ENCODE measurements at places on chromosomes 7 and 10. TPM values are rescaled to one million over a fixed set of nuclear protein-coding genes. Genes with fewer than 3 reads are reported as not detected.

Gene ANKRD22
- 0.13 TPM for total RNA-seq

- DNase-seq: no peak
Observed at GRCh38 chr10:121148921-121149320, 297.8 kb downstream of the WDR11 start.

DNA sequence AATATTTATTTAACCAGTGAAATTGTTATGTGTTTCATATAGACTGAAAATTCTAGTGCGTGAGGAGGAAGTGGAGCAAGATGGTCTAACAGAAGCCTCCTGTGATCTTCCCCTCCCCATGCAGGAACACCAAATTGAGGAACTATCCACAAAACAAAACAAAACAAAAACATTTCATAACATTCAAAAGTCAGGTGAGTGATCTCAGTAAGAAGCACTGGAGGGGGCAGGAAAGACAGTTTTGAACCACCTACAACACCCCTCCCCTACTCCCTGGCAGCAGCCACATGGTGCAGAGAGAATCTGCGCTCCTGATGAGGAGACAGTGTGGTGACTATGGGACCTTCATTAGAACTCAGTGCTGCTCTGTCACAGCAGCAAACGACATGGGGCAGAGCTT lies 221.9 kb upstream of the SEMA3C start:
- DNase-seq: no peak

DNA sequence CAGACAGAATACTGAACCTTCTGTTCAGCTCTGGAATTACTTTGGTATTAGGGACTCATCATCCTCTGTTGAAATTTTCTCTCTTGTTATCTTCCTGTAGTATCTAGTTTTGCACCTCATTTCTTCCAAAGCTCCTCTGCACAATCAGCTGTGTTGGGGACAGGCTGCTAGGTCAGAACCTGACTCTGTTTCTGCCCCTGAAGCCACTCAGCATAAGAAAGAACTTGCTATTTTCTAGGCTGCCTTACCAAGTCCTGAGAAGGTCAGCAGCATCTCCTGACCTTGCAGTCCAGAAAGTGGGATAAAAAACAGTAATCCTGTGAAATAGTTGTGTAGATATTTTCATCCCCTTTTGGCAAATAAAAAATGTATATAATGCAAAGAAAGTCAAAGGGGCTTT lies 862.6 kb downstream of the SORCS3 start:
- no peak for DNase-seq

- no peak for DNase-seq
Observed at GRCh38 chr7:157657741-157658740, 321.2 kb downstream of the DNAJB6 start.

Gene RSPH10B2
- total RNA-seq: 0.19 TPM

GRCh38 chr7:127239814-127240213 lies 12.9 kb downstream of the GRM8 start:
- DNase-seq: no peak

DNA sequence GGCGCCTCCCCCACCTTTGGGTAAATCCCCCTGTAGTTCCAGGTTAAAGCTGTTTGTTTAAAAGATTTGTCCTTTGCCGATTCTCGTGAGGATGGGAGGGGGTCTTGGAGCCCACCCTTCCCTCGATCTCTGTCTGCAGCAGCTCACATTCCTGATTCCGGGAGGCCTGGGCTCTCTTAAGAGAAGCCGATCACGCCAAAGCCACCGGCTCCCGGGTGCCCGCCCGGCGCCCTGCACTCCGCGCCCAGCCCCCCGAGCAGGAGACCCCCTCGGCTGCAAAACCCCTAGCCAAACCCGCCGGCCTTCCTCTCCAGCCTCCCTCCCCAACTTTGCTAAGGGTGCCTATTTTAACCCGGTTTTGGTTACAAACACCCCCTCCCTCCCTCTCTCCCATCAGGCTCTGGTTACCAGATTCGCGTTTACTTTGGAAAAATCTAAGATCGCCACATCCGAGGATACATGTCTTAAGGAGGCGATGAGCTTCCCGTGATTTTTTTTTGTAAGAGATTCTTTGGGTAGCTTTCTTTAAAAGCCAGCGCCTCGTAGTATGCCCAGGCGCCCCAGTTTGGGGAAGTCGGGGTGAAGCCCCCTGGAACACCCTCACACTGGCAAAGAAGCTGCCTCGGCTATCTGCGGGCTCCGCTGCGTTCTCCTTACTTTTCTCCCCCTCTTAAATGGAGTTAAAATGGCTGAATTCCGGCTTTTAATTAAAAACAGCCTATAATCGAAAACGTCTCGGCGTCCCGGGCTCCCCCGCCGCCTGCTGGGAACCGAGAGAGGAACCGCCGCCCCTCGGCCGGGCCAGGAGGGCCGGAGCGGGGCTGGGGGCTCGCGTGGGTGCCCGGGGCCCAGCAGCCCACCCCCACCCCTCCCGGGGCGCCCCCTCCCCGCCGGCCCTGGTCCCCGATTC lies 983 bp downstream of the TNRC18 start:
- DNase-seq: no peak

- DNase-seq: no peak
Observed at GRCh38 chr10:43595739-43596298, 10.4 kb upstream of the ZNF485 start.

Gene DTX2
- total RNA-seq: 11.5 TPM

Gene SRRM3
- 7.6 TPM for total RNA-seq

- DNase-seq: no peak
Observed at GRCh38 chr7:135920478-135920877, 56.7 kb downstream of the MTPN start.

DNA sequence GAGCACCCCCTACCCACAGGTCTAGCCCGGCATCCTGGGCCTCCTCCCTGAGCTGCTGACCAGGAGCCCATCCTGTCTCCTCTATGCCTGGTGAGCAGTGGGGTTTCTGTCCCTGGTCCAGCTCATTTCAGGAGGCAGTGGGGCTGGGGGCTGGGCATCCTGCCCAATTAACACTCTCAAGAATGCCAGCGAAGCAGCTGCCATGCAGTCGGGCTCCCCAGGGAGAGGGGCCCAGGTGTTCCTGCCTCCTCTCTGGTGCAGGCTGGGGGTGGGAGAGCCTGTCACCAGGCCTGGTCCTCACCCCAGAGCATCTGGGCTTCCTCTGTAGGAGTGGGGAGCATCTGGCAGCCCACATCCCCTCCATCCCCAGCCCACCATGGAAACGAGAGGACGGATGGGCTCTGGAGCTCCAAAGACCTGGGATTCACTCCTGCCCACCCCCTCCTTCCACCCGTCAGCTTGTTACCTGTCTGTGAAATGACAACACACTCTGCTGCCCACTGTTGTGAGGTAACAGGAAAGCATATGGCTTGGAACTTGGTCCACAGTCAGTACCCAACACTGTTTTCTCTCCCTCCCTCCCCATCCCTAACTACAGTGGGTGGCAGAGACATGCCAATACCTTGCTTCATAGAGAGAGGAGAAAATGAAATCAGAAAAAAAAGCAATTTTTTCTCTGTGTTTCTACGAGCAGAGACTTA lies 69.1 kb downstream of the SLIT1 start:
- DNase-seq: no peak

Gene SMKR1
- not detected for total RNA-seq

Gene HTR5A
- not detected for total RNA-seq

DNA sequence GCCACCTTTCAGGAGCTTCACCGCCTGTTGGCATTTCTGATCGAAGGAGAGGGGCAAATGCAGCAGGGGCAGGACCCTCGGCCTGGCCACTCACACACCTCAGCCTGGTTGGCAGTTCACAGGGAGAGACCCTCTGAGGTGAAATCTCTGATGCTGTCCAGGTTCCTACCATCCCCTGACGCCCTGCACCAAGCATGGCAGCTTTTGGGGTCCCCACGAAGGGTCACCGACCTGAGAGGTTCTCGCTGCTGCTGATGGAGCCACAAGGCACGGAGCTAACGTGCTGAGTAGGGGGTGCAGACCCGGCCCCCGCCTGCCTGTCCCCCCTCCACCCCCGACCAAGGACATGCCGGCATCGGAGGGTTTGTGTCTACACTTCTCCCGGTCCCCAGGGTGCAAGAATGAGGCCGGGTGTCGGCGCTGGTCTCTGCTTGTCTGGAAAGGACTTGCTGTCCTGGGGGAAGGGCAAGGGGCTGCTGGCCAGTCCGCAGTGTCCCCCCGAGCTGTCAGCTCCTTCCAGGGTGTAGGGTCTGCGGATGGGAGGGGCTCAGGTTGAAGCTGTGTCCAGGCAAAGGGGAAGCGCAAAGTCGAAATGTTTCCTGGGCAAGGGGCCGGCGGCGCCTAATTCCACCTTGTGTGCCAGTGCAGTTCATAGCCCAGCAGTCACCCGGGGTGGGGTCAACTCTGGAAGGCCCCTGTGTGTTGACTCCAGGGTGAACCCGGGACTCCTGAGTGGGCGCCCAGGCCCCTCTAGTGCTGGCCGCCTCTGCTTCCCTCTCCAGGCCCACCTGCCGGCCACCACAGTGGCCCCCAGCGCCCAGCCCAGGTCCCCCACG lies 132.6 kb downstream of the DNAJB6 start:
- DNase-seq: peak; percentile 67

GRCh38 chr7:120805636-120806388 lies 52.1 kb downstream of the TSPAN12 start:
- DNase-seq: no peak

- DNase-seq: peak; percentile 73
Observed at GRCh38 chr10:133444342-133445267, 9.1 kb upstream of the SCART1 start.

Gene EN2
- not detected for total RNA-seq

- DNase-seq: no peak
Observed at GRCh38 chr7:37957221-37957970, 37.0 kb downstream of the EPDR1 start.

- DNase-seq: no peak
Observed at GRCh38 chr7:151775547-151776443, 101.1 kb downstream of the PRKAG2 start.

Gene AKR1C8
- 0.86 TPM for total RNA-seq

Gene RGS10
- total RNA-seq: 3.2 TPM

Gene NPTX2
- total RNA-seq: 0.43 TPM

DNA sequence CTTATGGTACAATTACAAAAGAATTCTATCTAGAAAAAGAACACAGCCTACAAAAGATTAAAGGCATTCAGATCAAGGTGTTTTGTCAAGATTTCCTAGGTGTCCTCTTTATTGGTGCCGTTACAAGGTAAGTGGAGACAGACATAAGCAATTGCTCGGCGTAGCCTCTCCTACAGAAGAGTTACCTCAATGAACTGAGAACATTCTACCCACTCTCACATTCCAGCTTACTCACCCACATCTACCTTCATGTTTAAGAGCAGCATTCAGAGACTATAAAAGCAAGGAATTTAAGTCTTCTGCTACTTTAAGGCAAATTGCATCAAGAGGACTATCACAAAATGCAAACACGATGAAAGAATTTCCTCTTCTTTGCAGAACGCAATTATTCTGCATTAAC lies 29.5 kb downstream of the MPP7 start:
- no peak for DNase-seq

- no peak for DNase-seq
Observed at GRCh38 chr10:91299999-91300575, 79.6 kb downstream of the PCGF5 start.

Gene GSTK1
- total RNA-seq: 208 TPM

DNA sequence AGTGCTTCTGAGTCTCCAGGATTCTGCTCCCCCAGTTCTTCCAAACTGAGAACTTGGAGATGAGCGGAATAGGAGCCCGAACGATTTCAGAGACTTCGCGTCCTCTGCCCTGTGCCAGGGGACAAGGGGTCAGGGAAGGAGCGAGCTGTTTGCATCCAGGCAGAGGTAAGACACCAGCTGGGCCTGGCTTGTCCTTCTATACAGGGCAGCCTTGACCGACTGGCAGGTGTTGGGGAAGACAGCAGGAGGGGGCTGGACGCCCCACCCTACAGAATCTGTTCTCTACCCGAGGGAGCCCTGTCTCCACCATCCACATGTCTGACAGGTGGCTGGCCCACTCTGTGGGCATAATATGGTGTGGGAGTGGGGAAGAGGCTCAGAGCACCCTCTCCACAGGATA lies 7.1 kb downstream of the SPOCK2 start:
- DNase-seq: no peak

DNA sequence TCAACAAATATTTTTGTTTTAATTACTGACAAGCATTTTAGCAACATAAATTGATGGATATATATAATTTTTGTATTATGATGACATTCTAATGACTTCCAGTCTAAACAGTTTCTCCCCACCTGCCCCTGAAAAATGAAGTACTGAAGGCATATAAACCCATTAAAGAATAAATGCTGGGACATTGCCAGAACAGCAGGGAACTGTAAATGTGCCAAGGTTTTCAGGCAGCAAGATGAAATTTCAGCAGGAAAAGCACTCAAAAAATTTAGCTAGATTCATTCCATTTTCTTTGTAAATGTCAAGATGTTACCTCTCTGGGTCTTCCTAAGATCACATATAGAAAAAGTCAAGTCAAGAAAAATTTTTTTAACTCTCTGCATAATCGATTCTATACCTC lies 11.0 kb upstream of the TLL2 start:
- no peak for DNase-seq

GRCh38 chr7:455110-455928 lies 64.3 kb downstream of the PDGFA start:
- no peak for DNase-seq

- no peak for DNase-seq
Observed at GRCh38 chr10:17836942-17837341, 27.8 kb downstream of the MRC1 start.

DNA sequence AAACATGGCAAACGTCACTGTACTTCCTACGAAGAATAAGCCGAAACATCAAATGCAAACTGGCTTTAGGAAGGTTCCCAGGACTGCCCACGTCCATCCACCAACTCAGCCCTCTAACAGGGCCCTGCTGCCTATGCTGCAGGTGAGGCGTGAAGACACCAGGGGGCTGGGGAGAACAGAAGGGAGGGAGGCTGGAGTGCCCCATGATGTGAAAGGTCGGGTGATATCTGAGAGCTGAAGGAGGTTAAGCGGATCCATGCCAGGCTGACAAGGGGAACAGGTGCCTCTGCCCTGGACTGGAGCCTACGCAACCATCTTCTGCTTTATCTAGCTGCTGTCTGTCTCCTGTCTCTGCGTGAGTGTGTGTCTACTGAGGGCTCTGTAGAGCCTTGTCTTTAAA lies 40.2 kb upstream of the ATP6V0A4 start:
- no peak for DNase-seq

Gene NPFFR1
- not detected for total RNA-seq

Gene HABP2
- not detected for total RNA-seq

DNA sequence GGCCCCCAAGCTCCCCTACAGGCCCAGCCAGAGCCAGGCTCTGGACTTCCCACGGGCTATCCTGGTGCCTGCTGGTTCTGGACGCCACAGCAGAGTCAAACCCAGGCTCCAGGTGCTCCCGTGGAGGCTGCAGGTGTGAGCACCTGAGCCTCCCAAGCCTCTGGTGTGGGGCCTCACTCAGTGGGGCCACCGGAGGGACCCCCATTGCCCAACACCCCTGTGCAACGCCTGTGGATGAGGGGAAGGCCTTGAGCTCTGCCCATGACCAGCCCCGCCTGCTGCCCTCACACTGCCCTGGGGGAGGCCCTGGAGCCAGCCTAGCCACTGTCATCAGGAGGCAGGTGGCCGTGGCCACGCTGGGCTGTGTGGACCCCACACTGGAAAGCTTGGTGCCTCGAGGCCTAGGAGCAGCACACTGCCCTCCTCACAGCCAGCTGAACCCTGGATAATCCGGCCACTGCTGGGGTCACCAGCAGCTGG lies 229.3 kb downstream of the MAD1L1 start:
- peak; percentile 53 for DNase-seq

Data from cardiac septum (tissue), 1 donor.